Left hindlimb (tissue), 1 donor: ENCODE measurements at places on chromosomes 5 and 9.
A peak's percentile ranks its signal among the peaks of the same experiment; 100 is the strongest.

DNA sequence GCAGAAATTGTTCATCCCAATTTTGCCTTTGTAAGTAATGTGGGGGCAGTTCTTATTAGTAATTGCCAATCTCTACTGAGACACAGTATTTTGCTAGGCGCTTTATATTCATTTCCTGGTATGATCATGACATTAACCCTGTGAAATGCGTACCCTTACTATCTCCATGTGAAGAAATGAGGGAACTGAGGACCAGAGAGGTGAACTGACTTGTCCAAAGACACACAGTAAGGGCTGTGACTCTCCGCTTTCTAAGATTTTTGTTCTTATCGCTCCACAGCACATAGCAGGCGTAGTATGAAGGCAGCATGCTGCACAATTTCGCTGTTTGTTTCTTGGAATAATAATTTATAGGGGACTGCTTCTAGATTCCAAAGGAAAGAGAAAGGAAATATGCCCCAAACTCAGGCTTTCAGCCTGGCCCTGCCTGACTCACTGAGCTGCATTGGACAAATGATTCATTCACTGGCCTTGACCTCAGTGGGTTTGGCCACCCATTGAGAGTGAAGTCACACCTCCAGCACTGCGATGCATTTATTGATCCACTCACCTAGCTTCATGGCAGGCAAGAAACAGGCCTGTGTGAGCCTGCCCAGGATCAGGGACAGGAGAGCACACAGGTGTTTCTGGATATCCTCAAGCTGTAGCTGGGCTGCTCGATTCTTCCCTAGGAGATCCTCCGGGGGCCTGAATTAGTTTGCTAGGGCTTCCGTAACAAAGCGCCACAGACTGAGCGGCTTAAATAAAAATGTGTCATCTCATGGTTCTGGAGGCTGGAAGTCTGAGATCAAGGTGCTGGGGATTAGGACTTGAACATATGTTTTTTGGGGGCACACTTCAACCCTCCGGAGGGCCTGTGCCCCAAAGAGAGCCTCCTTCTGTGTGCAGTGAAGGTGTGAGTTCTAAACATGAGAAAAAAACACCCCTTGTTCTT is 7.2 kb upstream of the DUSP1 start:
- peak; percentile 35 for DNase-seq

- DNase-seq, result no peak
These were observed 228.0 kb upstream of the ADAMTSL1 start for GRCh38 chr9:18245911-18246310.

GRCh38 chr5:133842846-133843611 is 125.4 kb downstream of the C5orf15 start:
- no peak for DNase-seq

GRCh38 chr5:74543162-74543995 is 97.1 kb downstream of the ENC1 start:
- DNase-seq, result peak; percentile 43

- peak; percentile 17 for DNase-seq
These were observed 77.1 kb downstream of the NTNG2 start for GRCh38 chr9:132238992-132239391.

DNA sequence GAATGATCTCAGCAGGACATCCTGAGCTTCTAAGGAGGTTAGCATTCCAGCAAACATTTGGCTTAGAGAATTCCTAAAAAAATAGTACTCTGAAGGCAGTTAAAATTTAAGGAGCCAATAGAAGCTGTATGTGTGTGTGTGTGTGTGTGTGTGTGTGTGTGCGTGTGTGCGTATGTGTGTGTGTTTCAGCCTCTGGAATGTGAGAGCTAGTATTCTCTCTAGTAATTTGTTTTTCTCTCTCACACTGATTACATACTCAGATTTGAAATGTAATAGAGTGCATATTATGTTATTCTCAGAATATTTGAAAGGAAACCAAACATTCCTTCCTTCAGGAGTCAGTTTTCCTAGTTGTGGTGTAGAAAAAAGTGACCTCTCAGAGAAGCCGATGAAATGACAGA is 279.6 kb downstream of the TMEM38B start:
- peak; percentile 85 for DNase-seq

DNA sequence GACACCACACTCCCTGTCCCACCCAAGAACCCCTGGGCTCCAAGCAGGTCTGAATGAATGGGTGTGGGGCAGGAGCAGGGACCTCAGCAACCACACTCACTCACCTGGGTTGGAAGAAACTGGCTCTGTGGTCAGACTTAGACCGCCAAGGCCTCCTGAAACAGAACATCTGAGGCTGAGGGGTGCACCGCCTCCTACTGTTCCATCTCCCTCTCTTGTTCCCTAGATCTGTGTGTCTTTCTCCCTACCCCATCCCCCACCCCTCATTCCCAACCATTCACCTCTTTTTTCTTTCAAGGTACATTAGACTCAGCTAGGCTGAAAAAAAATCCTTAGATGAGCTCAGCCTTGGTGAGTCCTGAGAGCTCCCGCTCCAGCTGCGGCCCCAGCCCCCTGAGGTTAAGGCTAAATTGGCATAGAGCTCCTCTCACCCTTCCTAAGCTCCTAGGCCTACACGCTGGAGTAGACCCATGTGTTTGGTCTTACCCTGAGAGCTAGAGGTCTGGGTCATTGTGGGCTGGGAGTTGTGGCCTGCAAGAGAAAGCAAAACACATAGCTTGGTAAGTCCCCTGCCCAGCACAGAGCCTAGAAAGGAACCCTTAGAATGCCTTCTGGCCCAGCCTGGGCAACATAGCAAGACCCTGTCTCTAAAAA is 4.8 kb downstream of the ECSCR start:
- no peak for DNase-seq

DNA sequence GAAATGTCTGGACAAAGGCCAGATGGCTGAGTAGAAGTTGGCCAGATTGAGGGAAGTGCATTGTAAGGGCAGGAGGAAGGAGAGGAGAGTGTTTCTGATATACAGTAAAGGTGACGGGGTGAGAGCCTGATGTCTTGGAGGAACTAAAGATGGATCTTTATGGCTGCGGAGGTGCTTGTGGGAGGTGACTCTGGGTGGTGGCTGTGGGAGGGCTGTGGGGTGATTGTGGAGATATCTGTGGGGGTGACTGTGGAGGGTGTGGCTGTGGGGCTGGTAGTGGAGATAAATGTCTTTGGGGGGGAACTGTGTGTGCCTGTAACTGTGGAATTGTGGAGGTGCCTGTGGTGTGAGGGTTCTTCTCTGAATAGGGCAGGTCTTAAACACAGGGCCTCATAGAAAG is 121.4 kb downstream of the CMYA5 start:
- no peak for DNase-seq

- no peak for DNase-seq
These were observed 112.8 kb downstream of the CMYA5 start for GRCh38 chr5:79802406-79802805.

DNA sequence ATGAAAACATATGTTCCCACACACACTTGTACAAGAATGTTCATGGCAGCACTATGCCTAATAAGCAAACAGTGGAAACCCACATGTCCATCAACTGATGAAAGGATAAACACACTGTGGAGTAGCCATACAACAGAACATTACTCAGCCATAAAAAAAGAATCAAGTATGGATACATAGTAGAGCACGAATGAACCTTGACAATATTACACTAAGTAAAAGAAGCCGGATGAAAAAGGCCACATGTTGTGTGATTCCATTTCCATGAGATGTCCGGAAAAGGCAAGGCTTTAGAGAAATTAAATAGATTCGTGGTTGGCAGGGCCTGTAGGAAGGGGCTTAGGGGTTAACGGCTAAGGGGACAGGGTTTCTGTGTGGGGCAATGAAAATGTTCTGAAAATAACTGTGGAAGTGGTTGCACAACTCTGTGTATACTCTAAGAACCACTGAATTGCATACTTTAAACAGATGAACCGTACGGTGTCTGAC is 51.4 kb downstream of the COL23A1 start:
- DNase-seq, result no peak
